ENCODE measurements at places on chromosomes 4 and X.

DNA sequence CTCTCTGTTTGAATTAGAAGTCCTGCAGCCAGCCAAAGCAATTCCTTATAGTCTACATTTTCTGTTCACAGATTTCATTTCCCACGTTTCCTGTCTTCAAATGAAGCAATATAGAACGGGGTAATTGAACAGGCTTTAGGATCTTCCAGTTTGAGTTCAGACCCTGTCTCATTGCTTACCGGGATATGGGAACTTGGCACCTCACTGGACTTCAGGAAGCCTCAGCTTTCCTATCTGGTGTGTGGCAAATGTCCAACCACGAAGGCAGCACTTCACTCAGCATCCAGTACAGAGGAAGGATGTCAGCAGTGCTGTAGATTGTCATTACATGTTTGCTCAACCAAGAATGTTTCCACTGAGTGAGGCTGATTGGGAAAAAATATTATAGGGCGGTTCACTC lies 271.1 kb upstream of the ZFP42 start:
- no peak for DNase-seq

DNA sequence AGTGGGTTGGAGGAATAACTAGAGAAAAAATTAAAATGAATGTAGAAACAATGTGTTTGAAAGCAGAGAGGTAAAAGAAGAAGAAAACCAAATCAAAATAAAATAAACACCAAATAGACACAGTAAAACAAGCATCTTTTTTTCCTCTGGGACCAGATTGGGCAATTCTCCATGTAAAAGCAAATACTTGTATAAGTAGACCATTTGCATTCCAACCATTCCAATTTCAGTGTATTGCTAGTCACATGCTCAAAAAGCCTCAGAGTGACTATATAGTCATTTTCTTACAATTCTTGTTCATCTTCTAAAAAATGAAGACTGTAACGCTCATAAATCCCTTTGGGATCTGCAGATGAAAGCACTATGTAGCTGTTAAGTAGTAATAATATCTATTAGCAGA lies 969.5 kb downstream of the PCDH18 start:
- DNase-seq: no peak

DNA sequence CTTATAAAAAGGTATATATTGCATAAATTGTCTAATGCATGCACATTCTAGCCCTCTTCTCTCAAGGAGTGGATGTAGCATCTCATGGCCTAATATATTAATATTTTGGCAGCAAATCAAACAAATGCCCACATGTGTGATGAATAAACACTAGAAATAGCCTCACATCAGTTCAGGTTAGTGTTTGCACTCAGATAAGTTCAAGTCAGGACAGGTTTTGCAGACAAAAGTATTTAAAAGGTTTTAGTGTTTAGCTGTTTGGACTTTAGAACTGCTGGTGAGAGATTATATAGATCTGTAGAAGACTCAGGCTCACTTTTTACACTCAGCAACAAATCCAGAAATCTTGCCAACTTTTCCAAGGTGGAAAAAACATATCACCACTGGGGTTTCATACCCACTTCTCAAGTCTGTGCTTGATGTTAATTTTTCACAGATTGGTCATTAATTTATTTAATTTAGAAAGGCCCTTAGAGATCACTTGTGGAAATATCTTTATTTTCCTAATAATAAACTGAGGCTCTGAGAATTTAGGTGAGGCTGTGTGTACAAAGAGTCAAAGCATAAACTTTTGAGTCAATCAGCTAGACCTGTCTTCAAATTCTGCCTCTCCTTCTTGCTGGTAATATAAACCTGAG lies 362.6 kb downstream of the GASK1B start:
- no peak for DNase-seq

DNA sequence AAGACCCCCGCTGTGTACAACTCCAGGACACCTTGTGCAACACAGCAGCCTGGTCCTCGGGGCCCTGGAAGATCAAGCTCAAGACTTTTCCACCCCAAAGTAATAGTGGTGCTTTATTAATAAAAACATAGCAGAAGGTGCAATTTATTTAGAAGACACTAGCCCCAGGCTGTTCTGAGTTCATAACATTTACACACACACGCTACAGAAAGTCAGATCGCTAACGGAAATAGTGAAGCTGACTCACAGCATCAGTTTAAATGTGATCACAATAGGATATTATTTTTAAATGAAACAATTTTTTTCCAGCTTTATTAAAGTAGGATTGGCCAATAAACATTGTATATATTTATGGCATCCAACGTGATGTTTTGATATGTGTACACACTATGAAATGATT lies 141.0 kb downstream of the STK32B start:
- no peak for DNase-seq

DNA sequence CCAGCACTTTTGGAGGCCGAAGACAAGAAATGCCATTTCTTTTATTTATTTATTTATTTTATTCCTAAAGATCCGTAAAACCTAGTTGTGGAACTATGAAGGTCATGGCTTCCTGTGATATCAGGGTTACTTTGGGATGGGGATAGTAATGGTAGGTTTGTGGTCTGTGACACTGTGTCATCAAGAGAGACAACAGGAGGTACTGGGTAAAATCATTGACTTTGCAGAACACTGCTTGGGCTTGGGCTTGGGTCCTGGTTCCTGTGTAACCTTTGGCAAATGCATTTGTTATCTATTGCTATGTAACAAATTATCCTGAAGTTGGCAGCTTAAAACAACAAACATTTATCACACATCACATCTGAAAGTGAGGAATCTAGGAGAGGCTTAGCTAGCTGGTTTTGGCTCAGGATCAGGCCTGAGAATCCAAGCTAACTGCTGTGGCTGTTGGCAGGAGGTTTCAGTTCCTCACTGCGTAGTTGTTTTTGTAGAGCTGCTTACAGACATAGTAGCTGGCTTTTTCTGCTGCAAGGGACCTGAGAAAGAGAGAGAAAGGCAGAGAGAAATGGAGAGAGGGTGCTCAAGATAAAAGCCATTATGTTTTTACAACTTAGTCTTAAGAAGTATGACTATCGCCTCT lies 576.4 kb upstream of the SLIT2 start:
- no peak for DNase-seq

GRCh38 chr4:185799442-185799841 lies 12.6 kb downstream of the SORBS2 start:
- DNase-seq: no peak

GRCh38 chrX:17824980-17825379 lies 36.1 kb downstream of the RAI2 start:
- DNase-seq: no peak

GRCh38 chrX:70479247-70479921 lies 34.7 kb downstream of the DLG3 start:
- no peak for DNase-seq

GRCh38 chr4:4480685-4481398 lies 61.0 kb downstream of the STX18 start:
- DNase-seq: no peak

DNA sequence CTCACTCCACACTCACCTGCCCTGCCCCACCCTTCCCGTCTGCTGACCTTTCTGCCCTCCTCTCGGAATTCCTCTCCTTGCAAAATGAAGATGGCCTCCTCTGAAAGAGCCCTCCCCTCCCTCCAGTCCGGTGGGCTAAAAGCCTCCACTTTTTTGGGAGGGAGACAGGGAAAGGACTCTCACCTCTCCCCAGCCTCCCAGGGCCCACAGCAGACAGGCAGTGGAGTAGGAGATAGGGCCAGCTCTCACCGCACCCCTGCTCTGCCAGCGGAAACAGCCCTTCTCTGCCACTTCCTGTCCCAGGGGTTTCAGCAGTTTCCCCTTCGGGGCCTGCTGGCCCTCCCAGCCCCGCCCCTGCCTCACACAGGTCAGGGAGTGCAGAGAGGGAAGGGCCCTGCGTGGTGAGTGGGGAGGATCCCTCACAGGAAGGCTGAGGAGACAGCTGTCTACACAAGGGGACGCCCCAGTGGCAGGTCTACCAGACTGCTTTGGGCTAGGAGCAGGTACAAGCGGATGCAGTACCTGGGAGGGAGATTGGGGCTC lies 18.2 kb downstream of the ELF4 start:
- DNase-seq: peak; percentile 53

DNA sequence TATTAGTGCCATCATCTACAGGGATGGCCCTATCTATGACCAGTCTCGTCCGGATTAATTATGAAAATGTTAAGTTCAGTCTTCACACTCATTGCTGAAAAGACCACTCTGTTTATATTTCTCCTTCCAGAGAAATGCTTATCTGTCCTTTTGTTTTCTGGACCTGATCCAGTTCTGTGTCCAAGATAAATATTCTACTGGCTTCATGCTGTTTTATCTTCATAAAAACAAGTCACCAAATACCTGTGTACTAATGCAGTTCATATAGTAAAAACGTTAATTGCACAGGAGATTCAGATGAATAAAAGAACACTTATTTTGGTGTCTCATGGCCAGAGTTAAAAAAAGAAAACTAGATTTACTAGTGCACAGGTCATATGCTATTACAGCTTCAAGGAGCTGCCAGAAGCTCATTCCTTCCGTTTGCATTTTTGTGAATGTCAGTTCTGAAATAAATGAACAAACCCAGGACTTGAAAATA lies 17.3 kb downstream of the FNIP2 start:
- no peak for DNase-seq

DNA sequence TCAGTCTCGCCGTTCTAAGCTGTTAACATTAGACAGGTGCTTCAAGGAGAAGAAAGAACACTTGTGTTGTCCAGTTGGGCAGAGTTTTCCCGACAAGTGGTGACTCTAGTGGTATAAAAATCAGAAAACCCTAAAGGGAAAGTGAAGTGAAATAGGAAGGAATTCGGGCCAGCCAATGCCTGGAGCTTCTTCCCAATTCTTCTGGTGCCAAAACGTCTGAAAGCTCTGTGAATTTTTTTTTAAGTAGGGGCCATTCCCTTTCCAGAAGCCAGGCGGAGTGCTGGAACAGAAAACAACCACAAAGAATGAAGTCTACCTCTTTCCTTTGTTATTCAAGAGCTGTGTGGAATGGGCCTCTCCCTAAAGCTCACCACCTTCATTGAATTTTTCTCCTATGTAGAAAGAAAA lies 43.1 kb upstream of the PPARGC1A start:
- no peak for DNase-seq

GRCh38 chrX:1717373-1717772 lies 102.5 kb downstream of the ASMT start:
- no peak for DNase-seq

- DNase-seq: no peak
These were observed 40.3 kb upstream of the ATXN3L start for GRCh38 chrX:13360146-13360545.

DNA sequence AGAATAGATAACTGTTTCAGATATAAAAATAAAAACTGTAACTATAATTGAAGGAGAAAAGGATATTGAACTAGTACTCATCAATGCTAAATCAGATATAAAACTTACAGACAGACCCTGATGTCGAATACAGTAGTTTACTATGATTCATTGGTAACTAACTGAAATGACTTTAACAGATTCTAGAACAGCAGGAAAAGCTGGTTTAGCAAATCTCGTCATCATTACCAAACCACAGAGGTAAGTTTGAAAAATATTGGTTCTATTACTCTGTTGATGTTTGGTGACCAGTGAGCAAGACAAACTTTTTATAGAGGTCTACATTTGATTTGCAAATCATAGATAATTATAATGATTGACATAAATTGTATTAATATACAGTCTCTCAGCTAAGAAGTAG lies 551.4 kb upstream of the ADGRL3 start:
- DNase-seq: no peak

DNA sequence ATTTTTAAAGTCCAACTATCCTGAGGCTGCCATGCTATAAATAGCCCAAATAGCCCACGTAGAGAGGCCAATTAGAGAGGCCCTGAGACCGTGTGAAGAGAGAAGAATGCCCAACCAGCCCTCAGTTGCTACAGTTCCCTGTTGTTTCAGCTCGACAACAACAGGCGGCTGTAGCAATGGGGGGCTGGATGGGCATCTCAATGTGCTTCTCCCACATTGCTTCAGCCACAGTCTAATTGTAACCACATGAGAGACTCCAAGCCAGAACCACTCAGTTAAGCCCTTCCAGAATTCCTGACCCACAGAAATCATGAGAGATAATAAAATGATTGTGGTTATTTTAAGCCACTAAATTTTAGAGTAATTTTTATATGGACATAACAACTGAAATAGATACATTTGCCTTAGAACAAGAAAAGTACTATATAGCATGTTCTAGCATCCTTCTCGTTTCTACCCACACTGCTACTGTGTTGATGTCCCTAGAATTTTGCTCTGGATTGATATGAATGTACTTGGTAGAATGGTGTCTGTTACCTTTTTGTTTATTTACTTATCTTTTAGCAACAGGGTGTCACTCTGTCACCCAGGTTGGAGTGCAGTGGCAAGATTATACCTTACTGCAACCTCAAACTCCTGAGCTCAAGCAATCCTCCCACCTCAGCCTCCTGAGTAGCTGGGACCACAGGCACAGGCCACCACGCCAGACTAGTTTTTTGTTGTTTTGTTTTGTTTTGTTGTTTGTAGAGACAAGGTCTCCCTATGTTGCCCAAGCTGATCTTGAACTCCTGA lies 436.4 kb downstream of the BCOR start:
- DNase-seq: no peak

DNA sequence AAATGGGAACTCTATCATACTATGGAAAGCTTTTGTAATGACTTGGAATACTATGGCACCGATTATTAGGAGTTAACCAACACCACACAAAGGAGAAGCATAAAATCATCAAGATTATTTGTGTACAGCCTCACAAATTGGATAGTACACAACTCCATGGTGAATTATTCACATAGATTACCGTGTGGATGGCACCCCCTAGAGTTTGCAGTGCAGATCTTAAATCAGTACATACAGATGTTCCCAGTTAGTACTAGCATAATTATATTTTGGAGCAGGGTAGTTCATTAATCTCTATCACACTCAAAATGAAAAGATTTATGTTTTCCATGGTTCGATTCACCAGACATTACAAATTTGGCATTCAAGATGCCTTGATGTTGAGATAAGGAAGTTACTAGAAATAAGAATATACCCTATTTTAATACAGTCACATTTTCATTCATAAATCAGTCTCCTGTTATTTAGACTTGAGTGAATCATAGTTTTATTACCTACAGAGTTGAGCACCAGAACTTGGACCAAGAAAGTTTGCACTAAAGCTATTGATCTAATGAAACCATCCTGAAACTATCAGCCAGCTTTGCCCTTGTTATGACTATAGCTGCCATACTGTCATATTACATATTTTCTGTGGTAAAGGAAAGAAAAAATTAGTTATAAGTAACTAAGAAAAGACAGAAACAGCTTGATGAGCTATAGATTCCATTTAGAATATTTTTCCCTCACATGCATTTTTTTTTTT lies 531.8 kb downstream of the GLUD2 start:
- DNase-seq: no peak

DNA sequence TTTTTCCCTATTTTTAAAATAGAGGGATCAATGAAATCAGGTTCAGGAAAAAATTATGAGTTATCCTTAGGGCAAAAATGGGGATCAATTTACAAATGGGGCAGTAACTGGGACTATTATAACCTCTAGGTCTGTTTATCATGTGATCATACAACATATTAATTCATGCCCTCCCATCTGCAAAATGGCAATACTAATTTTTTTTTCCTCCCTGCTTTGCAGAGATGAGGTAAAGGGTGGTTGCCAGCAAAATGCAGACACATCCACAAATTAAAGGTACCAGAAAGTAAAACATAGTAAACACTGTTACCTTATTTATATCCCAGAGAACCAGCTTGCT lies 467 bp downstream of the HSD17B11 start:
- no peak for DNase-seq
